ENCODE measurements at places on chromosomes 16 and 17.

DNA sequence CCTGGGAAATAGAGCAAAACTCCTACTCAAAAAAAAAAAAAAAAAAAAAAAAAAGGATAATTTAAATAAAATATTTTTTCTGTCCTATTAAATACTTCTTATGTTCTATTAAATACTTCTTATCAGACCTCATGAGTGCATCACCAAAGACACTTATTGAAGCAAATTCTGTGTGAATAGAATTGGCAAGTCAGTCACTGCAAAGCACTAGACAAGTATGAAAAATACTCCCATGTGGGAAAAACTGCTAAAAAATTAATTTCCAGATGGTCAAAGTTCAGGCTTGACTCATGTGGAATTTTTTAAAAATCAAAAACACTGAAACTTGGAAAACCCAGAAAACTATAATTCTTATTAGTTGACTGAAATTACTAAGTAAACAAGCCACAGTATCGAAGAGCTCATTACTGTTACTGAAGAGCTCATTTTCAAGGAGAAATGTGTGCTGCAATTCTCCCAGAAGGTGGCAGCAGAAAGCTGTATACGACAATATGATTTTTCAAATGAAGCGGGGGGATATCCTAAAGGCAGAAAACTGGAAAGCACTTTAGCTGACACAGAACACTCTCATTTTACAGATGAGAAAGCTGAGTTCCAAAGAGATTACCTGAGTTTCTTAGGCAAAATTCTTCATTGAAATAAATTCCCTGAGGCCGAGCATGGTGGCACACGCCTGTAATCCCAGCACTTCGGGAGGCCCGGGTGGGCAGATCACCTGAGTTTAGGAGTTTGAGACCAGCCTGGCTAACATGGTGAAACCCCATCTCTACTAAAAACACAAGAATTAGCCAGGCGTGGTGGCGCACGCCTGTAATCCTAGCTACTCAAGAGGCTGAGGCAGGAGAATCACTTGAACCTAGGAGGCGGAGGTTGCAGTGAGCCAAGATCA is 15.9 kb upstream of the FBXO47 start:
- DNase-seq, result peak; percentile 76

- DNase-seq, result peak; percentile 76
Observed at GRCh38 chr17:49694847-49695697, 12.7 kb downstream of the SLC35B1 start.

- DNase-seq, result no peak
Observed at GRCh38 chr16:84927621-84928591, 83.4 kb downstream of the ZDHHC7 start.

DNA sequence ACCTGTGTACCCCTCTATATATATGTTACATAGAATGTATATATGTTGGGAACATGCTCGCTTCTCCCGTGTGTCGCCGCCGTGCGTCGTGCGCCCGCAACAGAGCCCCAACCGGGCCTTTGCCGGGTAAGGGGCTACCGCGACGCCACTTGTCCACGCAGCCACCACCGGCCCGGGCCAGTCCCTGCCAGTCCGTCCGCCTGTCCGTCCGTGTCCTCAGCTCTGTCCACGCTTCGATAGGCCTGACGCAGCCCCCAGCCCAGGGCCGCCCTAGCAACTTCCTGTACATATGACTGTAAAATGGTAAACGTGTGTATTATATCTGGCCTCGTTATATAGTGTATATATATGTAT is 25.9 kb downstream of the SREBF1 start:
- DNase-seq, result no peak

DNA sequence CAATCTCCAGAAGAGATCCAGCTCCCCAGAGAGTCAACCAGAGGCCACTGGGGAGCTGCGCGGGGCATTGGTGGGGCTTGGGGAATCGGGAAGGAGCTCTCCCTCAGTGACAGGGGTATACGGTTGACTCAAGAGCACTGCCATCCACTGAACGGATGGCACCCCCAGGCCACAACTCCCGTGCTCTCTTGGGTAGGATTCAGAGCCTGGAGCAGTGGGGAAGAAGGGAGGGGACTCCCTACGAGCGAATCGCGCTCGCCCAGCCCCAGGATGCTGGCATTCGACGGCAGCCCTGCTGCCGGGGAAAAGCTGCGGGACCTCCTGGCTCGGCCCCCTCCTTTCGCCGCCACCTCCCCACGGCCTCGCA is 473 bp upstream of the TPPP3 start:
- DNase-seq, result no peak

- no peak for DNase-seq
Observed at GRCh38 chr16:81520560-81521135, 76.0 kb downstream of the CMIP start.

- DNase-seq, result no peak
Observed at GRCh38 chr17:74807925-74808324, 31.8 kb upstream of the NAT9 start.

DNA sequence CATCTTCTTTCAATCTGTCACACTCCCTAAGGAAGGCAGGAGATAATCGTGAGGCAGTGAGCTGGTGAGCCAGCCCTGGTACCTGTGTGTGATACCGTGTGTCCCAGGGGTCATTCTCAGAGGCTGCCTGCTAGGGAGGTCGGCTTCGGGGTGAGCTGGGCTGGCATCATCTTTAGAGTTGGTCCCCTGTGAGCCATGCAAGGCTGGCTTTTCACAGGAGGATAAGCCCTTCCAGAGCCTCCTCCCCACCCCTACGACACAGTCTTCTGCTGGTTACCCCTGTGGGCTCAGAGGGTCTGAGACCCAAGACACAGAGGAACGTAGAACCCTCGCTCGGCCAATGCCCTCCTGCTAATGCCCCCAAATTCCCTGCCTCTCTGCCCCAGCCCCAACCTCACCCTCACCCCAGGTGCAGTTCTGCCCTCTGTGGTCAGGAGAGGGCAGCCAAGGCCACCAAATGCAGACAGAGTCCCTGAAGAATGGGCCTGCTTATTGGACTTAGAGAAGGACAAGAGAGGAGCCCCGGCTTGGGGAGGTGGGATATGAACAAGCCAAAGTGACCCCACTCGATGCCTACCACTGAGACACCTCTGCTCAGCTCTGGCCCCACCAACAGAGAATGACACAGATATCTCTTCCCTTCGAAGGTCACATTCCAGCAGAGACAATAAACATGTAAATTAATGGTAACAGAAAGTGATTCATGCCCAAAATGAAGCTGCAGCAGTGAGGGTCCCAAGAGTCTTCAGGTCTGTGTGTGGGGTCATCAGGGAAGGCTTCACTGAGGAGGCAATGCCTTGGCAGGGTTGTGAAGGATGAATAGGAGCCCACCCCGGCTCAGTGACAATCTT is 80.8 kb upstream of the CCL1 start:
- no peak for DNase-seq

GRCh38 chr16:75236736-75237397 is 14.6 kb downstream of the BCAR1 start:
- no peak for DNase-seq

- no peak for DNase-seq
Observed at GRCh38 chr16:74320707-74321106, 24.1 kb downstream of the PSMD7 start.

GRCh38 chr17:73972901-73973300 is 230.6 kb upstream of the RPL38 start:
- DNase-seq, result no peak

- DNase-seq, result no peak
Observed at GRCh38 chr16:81492965-81493754, 48.6 kb downstream of the CMIP start.

DNA sequence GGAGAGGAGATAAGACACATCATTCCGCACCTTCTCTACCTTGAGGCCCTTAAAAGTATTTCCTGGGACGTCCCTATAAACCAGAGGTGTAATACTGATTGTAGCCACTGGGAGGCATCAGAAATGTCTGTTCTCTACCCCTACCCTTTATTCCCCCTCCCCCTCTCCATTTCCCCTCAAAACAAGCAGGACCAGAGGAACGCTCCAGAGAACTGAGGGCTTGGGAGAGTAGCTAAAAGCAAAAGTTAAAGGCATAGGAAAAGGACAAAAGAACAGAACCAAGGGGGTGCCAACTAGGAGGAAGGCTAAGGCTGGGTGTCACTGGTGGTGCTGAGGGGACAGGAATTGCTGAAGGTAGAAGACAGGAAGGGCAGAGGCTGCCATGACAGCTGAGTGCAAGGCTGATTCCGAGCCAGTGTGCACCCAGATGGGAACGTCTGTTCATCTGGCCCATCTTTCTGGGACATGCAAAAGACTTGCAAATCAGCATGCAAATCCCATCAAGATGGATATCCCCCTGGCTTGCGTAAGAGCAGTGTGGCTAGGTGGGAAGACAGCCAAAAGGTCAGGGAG is 6.7 kb downstream of the CAMTA2 start:
- DNase-seq, result peak; percentile 76

- no peak for DNase-seq
Observed at GRCh38 chr16:7318686-7319085, 14.0 kb upstream of the RBFOX1 start.

DNA sequence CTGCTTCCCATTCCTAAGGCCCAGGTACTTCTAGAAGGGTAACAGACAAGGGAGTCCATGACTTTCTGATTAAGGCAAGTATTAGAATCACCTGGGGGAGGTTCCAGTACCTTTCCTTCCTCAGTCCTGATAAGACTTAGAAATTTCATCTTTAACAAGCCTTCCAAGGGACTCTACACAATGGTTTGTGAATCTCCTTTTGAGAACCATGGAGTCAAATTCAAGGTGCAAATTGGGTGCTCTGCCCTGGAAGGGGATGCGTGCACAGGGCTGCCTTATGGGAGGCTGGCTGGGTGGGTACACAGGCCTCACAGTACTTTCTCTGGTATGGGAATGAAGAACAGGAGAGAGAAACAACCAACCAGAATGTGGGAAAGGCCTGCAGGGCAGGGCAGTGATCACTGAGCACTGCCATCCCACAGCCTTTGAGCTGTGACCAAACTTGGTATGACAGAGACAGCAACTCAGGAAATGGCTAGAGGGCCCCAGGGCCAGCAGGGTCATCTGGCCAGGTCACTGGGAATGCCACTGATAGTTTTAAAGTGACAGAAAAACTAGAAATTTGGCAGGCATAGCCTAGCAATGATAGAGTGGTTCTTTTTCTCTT is 3.6 kb upstream of the TMIGD1 start:
- no peak for DNase-seq

DNA sequence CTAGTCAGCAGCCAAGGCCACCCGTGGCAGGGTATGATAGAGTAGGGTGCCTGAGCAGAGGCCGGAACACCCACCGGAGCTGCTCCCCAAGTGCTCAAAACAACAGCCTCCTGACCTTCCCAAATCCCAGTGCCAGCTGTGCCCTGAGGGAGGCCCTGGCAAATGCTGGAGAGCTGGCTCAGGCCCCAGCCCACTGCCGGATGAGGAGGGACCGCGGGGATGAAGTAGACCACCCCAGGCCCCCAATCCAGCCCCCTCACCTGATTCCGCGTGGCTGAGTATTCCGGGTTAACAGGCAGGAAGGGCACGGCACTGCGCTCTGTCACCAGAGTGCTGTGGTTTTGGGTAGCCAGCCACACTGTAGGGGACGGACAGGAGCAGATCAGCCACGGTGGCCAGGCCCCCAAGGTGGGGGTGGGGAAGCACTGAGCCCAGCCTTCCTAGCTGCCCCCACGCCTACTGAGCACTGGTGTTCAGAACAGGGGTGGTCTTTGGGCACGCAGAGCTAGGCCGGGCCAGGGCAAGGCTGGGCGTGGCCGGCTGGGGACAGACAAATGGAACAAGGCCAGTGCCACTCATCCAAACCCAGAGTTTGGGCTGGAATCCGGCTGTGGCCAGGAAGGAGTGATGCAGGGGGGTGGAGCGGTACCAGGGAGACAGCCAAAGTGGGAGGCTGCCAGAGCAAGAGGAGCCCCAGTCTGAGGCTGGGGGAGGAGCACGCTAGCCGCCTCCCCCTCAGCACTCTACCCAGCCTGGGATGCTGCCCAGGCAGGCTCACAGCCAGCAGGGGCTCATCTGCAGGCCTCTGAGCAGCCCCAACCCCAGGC is 9.1 kb downstream of the TP53I13 start:
- no peak for DNase-seq

DNA sequence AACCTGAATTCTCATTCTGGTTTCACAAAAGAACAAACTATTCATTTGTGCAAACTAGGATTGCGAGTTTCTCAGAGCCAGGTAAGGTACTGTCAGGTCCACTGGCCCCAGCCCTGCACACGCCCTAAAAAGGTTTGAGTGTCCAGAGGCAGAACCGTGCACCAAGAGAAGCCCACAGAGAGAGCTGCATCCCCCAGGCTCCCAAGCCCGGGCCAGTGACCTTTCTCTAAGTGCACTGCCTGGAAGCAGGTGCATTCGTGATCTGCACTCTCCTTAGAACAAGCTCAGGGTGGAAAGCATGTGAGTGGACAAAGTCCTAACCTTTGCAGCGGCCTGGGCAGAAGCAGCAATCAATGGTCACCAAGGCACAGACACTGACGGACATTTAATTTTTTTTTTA is 26.8 kb downstream of the MEAK7 start:
- no peak for DNase-seq

DNA sequence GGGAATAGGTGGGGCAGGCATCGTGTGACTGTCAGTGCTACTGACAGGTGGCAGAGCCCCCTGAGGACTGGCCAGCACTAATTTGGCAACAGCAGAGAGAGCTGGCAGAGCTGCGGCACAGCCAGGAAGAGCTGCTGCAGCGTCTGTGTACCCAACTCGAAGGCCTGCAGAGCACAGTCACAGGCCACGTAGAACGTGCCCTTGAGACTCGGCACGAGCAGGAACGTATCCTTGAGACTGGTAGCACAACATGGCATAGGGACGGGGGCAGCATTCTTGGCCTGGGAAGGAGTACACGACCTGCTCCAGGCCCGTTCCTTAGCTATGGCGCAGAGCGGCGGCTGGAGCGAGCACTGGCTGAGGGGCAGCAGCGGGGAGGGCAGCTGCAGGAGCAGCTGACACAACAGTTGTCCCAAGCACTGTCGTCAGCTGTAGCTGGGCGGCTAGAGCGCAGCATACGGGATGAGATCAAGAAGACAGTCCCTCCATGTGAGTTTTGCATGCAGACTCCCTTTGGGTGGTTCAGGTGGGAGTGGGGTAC is 3.0 kb upstream of the NRN1L start:
- DNase-seq, result no peak

GRCh38 chr16:62741692-62742091 is 705.5 kb upstream of the CDH8 start:
- no peak for DNase-seq

GRCh38 chr16:3959148-3959547 is 78.6 kb upstream of the CREBBP start:
- DNase-seq, result no peak

DNA sequence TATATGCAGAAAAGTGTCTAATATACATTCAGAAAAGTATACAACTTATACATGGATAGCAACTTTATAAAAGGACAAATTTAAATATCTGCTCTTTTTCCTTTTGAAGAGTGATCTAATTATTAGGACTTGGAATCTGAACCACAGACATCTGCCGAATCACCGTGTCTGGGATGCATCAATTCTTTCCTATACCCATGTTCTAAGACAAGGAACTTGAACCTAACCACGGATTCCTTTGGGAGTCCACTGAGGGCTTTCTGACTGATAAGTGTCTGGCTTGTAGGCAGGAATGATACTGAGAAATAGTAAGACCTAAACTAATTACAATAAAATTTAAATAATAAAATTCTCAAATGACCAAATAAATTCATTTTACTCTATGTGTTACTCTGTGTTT is 54.2 kb downstream of the NDEL1 start:
- no peak for DNase-seq
